GM06990 (cell line): ENCODE measurements at places on chromosomes 12 and 14.

GRCh38 chr12:57477710-57478681, 1.7 kb downstream of the ARHGAP9 start:
- peak; percentile 64 for DNase-seq

- DNase-seq: no peak
Observed at GRCh38 chr14:49942090-49942489, 49.2 kb downstream of the ARF6 start.

GRCh38 chr14:58747181-58747580, 109.4 kb downstream of the DACT1 start:
- no peak for DNase-seq

DNA sequence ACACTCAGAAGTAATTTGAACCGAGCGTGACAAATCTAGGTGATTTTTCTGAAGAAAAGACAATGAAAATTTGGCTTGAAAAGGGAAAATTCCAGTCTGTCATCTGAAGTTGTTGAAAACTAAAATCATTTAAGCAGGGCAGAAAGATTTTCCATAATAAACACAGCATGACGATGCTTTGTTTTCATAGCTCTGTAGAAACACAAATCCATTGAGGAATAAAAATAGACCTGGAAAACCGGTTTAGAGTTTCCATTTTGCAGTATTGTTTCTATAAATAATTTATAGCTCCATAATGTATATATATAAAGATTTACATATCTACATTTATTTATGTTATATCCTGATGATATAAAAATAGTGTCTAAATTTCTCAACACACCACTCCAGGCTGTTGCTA, 1918.5 kb upstream of the FLRT2 start:
- no peak for DNase-seq

DNA sequence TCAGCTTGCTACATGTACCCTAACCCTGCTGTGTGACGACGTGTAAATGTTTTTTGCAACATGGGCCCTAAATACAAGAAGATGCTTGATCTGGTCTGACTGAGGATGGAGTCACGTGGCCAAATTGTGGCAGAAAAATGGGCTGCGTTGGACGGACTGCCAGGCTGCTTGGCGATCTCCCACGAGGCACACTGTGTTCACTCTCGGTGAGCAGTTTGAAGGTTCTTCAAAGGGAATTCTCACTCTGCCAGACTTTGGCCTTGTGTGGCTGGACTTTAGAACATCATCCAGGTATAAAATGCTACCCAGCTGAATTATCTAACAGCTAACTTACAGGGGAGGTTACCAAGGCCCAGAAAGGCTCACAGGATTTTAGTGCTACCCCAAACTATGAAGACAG, 85.1 kb downstream of the KDM2B start:
- no peak for DNase-seq
